ENCODE measurements at places on chromosomes 3 and 15. TPM values are rescaled to one million over a fixed set of nuclear protein-coding genes. Genes with fewer than 3 reads are reported as not detected.

XCR1 gene
- not detected for total RNA-seq

LTF gene
- 3.8 TPM for total RNA-seq

ALDH1L1 gene
- total RNA-seq: 6.2 TPM

ALDH1A3 gene
- 13.2 TPM for total RNA-seq

FAM240A gene
- total RNA-seq: not detected

GOLGA8Q gene
- 1.7 TPM for total RNA-seq

DNA sequence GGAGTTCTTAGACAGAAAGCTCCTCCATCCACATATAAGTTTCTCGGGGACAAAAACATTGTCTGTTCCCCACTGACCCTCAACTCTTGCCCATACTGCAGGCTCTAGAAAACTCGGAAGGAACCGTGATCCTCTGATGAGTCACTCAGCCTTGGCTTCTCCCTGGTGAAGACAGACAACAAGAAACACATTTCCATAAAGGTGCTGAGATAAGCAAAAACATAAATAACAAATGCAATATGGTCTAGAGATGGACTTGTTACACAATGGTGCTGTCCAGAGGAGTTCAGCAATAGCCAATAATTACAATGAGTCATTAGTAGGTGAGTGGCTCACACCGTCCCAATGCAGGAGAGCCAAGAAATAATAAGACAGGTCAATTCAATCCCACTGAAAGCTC lies 43.7 kb downstream of the MAGI1 start:
- DNase-seq: no peak

GRCh38 chr3:196081002-196081833 lies 672 bp downstream of the TFRC start:
- DNase-seq: peak; percentile 70

GRCh38 chr15:60414016-60414682 lies 16.4 kb upstream of the ANXA2 start:
- DNase-seq: no peak

- DNase-seq: peak; percentile 66
Measured at GRCh38 chr3:49727924-49728361, 4.2 kb upstream of the GMPPB start.

- DNase-seq: no peak
Measured at GRCh38 chr3:26535151-26535550, 87.4 kb upstream of the LRRC3B start.

DNA sequence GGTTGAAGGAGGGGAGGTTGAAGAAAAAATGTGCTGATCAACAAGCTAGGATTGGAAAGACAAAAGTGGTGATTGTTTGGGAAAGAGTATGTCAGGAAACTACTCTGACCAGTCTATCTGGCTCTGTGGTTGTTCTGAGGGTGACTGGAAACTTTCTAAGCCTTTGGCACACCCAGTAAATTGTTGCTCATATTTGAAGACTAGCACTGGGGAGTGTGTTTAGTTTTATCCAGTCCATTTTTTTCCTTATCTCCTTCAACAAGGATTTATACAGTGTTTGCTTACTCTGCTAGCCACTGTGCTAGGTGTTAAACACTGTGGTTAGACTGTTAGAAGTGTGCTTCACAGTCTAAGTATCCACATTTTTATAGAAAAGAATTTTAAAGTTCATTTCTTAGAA lies 28.8 kb downstream of the PPM1L start:
- DNase-seq: no peak

GRCh38 chr15:62958528-62959363 lies 83.8 kb upstream of the TPM1 start:
- no peak for DNase-seq

DNA sequence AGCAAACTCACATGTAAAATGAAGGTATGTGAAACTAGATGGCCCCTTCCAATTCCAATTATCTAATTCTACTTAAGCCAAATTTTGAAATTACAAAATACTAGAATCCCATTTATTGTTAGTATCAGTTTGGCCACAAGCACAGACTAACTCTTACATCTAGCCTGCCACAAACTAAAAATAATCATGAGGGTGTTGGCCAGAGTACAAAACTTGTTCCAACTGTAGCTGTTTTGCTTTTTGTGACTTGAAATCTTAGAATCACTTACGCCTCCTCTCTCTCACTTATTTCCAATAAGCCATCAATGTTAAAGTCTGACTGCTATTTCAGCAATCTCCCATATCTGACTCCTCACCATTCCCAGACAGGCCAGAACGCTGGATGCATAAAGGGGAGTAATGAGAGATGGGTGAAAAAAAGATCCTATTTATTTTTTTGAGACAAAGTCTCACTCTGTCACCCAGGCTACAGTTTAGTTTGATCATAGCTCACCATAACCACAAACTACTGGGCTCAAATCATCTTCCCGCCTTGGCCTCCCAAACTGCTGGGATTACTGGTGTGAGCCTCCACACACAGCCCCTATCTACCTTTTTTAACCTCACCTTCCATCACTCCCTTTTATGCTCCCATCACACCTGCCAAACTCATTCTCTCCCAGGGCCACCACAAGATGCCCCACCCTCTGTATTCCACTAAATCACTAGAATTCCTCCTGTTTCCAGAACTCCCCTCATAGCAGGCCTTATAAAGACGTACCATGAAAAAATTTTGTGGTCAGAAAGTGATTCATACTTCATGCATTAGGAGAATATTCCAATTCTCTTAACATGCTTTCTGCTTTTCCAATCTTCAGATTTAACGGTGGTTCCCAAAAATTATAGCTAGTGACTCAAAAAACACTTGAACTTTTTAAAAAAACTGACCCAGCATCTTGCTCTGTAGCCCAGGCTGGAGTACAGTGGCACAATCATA lies 36.5 kb downstream of the ATOSA start:
- no peak for DNase-seq

GRCh38 chr15:61974759-61975158 lies 85.5 kb downstream of the VPS13C start:
- DNase-seq: no peak
